ENCODE measurements at places on chromosomes 7 and 10.

DNA sequence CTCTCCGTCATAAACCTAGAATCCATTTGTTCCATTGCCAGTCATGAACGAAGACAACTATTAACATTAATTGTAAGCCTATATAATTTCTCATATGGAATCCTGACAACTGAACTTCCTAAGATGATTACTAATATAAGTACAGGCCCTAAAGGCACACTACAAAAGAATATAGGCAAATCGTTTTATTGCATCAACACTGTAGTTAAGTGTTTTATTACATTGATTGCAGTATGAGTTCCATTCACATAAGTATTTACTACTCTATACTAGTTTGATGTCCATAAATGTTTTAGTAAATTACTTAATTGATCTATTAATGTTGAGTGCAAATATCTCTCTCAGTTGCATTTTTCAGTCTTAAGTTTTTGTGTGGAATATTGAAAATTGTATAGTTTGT lies 113.1 kb upstream of the SEMA3C start:
- DNase-seq = no peak

DNA sequence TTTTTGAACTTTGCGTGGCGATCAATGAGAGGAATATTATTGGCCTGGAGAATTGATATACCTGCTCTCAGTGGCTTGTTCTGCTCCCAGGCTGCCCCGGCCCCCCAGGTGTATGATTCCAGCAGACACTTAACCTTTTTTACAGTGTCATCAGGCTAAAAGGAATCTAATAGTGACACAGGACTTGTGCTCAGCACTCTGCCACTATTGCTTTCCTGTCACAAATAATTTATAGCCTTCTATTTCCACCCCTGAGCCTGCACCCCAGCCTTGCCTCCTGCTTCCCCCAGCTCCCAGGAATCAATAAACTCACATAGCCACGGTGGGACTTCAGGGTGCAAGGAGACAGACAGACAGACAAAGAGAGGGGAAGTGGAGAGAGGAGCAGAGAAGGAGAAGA lies 28.3 kb downstream of the PAX2 start:
- DNase-seq = no peak

DNA sequence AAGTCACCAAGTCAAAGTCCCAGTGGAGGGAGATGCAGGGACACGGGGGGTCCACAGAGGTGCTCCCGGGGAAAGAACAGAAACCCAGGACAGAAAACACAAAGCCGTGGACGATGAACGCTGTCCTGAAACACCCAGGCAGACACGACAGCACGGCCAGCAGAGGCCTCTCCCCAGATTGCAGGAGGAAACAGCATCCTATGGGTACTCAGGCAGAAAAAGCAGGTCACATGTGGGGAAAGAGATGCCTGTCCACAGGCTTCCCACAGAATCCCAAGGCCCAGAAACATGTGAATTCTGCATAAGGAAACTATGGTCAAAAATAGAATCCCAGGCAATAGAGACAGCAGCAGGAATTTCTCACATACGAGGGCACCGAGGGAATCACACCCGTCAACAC lies 53.6 kb upstream of the ADGRA1 start:
- no peak for DNase-seq

GRCh38 chr7:55053651-55054571 lies 35.1 kb downstream of the EGFR start:
- DNase-seq = no peak

Data from KG1 (cell line).